Suppressor macrophage treated with lipopolysaccharide for 1 hour (primary cell): ENCODE measurements at places on chromosomes 16 and 17.
A peak's percentile ranks its signal among the peaks of the same experiment; 100 is the strongest.

GRCh38 chr17:15944759-15945526, at the start of gene ADORA2B:
Gene ADORA2B (plus strand): TSS chr17:15945130. CDS start chr17:15945249, 119 bp downstream.
- DNase-seq, result peak; percentile 90

DNA sequence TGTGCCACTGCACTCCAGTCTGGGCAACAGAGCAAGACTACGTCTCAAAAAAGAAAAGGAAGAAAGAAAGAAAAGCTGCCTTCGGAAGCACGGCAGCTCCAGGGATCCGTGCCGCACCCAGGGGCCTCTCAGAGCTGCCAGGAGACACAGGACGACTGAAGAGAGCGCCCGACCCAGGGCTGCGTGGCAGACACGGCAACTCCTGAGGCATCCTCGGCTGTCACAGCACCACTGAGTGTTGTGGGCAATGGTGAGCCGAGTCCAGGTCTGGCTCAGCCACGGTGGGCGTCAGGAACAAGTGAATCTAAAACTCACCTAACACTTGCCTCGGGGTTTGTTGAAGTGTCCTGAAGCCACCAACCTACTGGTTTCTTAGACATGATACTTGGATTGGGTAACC, 28.8 kb downstream of the PDIA2 start:
- no peak for DNase-seq

GRCh38 chr16:78129349-78129748, 29.9 kb downstream of the WWOX start:
- no peak for DNase-seq

- DNase-seq, result peak; percentile 87
Measured at GRCh38 chr17:49515196-49515770, 20.2 kb downstream of the NGFR start.

DNA sequence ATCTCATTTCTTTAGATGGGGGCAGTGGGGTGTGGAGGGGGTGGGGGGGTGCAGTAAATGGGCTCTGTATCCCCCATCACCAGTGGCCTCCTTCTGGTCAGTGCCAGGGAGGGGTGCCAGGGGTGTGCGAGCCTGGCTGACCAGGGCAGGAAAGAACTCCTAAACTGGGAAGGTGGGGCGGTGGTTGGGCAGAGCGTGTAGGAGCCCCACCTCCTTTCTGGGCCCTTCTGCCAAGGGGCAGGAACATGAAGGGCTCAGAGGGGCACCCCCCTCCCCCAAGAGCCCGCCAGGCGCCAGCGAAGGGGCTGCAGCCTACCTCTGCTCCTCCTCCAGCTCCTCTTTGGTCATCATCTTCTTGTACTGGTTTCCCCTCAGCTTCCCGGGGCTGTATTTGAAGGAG, 26.0 kb downstream of the MXRA7 start:
- no peak for DNase-seq

DNA sequence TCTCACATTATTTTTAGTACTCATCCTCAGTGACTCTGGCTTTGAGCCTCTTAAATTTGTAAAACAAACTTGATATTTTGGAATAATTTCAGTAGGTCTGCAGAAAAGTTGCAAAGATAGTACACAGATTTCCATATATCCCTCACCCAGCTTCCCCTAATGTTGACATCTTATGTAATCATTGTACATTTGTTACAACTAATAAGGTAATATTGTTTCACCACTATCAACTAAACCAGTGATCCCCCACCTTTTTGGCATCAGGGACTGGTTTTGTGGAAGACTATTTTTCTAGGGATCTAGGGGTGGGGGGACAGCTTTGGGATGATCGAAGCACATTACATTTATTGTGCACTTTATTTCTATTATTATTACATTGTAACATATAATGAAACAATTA, 391.2 kb downstream of the CA10 start:
- DNase-seq, result no peak
